ENCODE measurements at places on chromosomes 2 and 18. TPM values are rescaled to one million over a fixed set of nuclear protein-coding genes. Genes with fewer than 3 reads are reported as not detected.

GRCh38 chr2:162433491-162433890, 89.6 kb downstream of the GCA start:
- no peak for DNase-seq

GRCh38 chr18:23205980-23206379, 70.7 kb downstream of the CABLES1 start:
- DNase-seq = no peak

DNA sequence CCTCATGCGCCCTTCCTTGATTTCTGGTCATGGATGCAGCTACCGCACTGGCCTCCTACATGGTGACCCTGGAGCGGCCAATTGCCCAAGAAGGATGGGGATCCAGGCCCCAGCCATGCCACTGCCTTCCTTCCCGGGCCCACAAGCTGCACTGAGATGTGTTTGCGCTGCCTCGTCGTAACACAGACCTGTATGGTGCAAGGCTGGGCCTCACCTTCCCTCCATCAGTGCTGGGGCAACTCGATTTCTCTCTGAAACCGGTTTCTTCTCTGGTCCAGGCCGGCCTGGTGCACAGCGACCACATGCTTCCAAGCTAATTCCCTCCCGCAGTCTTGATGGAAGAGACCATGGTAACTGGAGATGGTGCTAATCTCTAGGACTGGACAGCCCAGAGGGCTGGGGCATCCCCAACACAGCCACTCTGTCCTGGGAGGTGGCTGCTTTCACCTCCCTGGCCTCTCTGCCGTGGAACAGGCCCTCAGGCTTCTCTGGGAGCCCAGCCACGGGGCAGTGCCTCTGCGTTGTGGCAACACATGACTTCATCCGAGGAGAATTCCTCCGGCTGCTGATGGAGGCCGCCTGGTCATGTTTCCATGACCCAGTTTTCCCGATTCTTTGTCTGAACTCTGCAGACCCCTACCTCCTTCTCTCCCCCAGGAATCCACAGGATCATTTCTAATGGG, 184.2 kb downstream of the GLI2 start:
- DNase-seq = no peak

DNA sequence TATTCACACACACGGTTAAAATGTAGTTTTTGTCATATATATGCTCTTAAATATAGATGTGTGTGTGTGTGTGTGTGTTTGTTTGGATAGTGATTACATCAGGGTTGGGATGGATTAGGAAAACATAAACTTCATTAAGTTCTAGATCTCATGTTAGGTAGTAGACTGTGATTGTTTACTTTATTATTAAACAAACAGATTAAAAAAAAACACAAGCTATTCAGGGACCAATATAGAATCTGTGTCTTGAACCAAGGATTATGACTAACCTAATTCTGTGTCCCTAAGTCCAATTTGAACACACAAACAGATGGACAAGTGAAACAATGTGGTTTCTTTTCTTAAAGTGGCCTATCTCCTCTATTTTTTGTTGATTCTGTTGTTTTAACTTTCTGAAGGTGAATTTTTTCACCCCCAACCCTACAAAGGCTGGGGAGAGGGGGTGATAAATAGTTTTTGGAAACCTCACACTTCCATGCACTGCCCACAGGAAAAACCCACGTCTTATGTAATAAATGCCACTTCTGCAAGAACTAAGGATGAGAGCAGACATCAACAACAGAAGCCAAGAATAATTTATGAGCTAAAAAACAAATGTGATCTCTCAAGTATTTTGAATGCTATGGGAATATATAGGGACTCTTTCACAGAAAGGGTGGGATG, 40.7 kb downstream of the IL1R2 start:
- no peak for DNase-seq

C1GALT1C1L gene
- total RNA-seq = not detected

DNA sequence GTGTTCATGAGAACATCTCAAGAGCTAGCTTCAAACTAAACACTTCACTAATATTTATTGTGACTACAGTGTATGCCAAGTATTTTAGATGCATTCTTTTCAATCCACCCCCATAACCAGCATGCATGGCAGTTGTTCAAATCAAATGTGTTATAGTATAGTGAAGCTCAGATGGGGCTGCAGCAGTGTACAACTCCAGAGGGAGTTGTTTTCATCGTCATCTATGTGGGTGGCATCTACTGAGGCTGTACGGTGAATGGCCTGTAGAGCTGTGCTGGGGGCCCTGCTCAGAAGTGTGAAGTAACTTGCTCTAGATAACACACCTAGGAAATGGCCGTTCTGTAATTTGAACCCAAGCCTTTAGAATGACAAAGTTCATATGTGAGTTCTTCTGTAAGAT, 71.8 kb upstream of the LRATD1 start:
- DNase-seq = no peak

- no peak for DNase-seq
Observed at GRCh38 chr2:72911256-72911655, 6.1 kb upstream of the EMX1 start.

POMC gene
- total RNA-seq = not detected

DNA sequence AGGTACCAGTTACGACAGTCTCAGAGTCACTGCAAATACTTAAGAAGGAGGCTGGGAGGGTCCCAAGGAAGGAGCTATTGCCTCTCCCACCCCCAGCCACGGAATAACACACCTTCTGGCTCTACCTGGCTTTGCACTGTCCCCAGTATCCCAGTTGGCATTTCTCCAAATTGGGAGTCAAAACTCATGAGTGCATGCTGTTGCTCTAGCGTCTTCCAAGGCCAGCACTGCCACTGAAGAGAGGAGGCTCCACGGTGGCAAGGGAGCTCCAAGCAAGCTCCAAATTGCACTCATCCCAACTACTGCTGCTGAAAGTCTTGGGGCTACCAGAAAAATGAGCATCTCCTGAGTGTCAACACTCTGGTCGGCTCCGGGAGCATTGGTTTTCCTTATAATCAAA, 1.6 kb downstream of the SCTR start:
- peak; percentile 9 for DNase-seq

- peak; percentile 82 for DNase-seq
Observed at GRCh38 chr2:241036397-241036963, 38.1 kb downstream of the SNED1 start.

GRCh38 chr2:96962567-96963203, 23.7 kb downstream of the FAM178B start:
- no peak for DNase-seq

TMEM200C gene
- total RNA-seq = not detected

GRCh38 chr2:212777020-212777491, 238.5 kb upstream of the ERBB4 start:
- peak; percentile 71 for DNase-seq

- DNase-seq = no peak
Observed at GRCh38 chr2:54475919-54476318, 19.8 kb downstream of the SPTBN1 start.

DNA sequence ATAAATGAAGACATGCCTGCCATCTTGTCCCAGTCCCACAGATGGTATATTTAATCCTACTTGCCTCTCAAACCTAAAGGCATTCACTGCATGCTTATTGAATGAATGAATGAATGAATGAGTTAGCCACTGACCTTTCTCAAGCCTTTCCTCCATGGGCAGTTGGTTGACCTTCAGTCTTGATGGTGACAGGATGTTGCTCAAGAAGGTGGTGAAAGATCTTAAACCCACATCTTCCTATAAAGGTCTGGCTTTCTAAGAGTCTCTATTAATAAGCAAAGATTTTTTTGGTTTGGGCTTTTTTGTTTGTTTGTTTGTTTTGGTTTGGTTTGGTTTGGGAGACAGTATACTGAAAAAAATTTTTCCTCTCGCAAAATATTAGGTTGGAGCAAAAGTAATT, 41.7 kb downstream of the KIAA2012 start:
- no peak for DNase-seq

GRCh38 chr2:108978709-108979111, 10.3 kb downstream of the EDAR start:
- no peak for DNase-seq
